ENCODE measurements at places on chromosomes 1 and 21.

- no peak for DNase-seq
Measured at GRCh38 chr1:232974971-232975370, 24.6 kb downstream of the NTPCR start.

- DNase-seq: no peak
Measured at GRCh38 chr1:18592368-18592767, 38.3 kb upstream of the PAX7 start.

- DNase-seq: no peak
Measured at GRCh38 chr1:101282314-101283038, 45.7 kb downstream of the S1PR1 start.

- DNase-seq: no peak
Measured at GRCh38 chr1:78840453-78841271, 165.9 kb downstream of the ADGRL4 start.

GRCh38 chr21:33290441-33290840 is 24.3 kb downstream of the IL10RB start:
- DNase-seq: no peak

DNA sequence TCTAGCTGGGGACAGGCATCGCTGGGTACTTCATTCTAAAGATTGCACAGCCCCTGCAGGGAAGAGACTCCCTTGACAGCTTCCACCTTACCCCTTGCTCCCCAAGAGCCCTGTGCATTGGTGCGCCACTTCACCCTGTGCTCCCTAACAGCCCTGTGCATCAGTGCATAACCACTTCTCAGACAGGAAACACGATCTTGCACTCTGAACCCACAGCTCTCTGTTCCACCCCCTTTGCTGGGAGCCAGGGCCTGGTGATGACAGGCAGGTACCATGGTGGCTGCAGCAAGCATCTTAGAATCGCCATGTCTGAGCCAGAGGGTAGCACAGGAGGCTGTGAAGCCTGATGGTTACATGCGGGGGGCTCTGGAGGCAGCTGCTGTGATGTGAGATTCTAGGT is 5.0 kb downstream of the ALPL start:
- DNase-seq: no peak

- DNase-seq: no peak
Measured at GRCh38 chr21:37620401-37620800, 253.8 kb downstream of the DYRK1A start.

DNA sequence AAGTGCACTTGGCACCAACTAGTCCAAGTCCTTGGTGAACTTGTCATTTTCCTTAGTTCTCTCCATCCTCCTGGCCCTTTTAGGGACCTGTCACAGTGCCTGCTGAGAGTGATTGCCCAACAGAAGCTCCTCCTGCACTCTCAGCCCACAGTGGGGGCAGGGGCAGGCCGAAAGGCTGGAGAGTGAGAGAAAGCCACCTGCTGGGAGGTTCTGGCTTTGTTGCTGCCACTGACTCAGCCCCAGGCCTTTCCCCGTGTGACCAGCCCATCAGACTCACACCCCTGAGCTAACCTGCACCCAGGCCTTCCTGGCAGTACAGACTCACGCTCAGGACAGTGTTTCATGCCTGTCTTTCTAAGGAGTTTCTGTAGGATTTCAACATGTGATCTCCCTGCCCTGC is 17.1 kb upstream of the PROK1 start:
- no peak for DNase-seq

GRCh38 chr21:31612894-31613785 is 46.4 kb upstream of the SOD1 start:
- no peak for DNase-seq

DNA sequence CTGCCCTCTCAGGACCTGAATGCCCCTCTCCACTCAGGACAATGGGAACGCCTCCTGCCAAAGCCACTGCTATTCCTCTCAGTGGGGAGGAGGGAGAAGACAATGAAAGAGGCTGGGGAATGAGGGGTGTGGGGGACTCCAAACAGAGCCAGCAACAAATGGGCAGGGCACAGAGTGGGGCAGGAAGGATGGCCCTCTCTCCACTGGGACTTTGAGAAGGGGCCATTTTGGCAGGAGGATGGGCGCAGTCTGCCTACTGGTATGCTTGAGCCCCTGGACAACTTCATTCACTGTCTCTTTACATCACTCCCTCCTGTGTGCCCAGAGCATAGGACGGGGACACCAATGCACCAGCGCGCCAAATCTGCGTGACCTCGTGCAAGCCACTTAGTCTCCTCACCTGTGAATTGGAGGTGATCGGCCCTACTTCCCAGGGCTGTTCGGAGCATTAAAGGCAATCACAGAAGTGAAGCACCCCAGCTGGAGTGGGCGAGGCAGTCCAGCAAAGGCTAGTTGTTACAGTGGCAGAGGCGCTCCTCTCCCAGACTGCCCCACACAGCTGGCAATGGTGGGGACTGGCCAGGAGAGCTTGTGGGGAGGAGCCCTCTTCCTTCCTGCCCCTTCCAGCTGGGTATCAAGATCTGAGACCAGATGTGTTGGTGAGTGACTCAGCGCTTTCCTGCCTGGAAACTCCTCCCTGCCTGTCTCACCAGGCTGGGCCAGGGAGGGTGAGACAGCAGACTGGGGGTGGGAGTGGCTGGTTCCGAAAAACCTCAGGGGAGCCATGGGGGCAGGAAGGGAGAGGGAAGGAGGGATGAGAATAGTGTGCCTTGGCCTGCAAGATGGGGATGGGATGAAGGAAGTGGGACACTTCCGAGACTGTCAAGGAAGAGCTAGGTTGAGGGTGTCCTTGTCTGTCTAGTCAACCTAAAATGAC is 22.4 kb upstream of the SYNC start:
- no peak for DNase-seq

DNA sequence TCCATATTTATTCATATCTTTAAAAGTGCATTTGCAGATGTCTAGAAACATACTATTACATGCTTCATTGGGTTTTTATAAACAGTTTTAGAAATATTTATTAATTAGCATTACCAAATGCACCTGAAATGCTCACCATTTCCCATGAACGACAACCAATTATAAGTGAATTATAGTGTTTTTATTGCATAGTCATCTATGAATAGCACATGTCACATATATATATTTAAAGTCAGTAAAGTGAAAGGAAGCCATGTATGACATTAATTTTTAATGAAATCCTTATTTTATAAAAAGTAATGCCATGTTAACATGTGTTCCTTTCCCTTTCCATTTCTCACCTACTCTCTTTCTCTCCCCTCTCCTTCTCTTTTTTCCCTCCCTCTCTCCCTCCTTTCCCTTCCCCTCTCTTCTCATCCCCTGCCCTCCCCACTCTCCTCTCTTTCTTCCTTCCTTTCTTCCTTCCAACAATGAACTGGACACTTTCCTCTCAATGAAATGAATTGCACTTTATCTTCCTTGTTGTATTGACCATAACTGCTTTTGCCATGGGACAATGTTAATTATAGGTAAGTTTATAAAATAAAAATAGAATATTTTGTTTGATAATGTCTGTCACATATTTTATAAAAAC is 179.3 kb downstream of the NCAM2 start:
- no peak for DNase-seq

DNA sequence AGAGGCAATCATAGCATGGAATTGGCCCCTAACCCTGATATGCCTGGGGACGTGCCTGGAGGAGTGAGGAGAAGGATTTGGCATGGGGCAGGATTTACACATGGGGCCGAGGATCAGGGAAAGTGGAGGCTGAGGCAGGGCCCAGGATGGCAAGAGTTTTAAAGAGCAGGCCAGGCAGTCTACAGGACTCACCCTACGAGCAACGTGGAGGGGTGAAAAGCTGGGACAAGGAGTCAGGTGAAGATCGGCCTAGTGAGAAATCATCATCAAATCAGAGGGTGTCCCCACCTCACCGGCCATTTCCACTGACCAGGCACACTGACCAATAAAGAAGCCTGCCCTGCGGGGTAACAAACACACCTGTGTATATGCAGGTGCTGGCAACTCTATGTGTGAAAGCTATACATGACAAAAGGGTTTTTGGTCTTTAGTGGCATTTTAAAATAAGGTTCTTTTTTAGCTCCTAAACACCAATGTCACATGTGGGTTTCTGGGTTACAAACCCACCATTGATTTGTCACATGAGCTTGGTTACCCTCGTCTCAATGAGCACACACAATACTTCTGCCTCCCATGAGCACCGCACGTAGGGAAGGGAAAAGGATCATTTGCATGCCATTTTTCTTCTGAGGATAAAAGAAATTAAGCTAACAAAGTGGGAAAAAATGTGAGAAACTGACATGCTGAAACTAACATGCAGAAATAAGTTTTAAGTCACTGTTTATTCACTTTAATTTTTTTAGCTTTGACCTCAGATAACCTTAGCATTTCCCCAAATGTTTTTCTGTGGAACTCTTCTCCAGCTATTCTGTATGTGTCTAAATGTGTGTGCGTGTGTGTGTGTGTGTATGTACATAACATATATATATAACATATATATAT is 168.1 kb upstream of the EDN2 start:
- DNase-seq: no peak

GRCh38 chr1:193285641-193286040 is 99.2 kb upstream of the B3GALT2 start:
- no peak for DNase-seq

DNA sequence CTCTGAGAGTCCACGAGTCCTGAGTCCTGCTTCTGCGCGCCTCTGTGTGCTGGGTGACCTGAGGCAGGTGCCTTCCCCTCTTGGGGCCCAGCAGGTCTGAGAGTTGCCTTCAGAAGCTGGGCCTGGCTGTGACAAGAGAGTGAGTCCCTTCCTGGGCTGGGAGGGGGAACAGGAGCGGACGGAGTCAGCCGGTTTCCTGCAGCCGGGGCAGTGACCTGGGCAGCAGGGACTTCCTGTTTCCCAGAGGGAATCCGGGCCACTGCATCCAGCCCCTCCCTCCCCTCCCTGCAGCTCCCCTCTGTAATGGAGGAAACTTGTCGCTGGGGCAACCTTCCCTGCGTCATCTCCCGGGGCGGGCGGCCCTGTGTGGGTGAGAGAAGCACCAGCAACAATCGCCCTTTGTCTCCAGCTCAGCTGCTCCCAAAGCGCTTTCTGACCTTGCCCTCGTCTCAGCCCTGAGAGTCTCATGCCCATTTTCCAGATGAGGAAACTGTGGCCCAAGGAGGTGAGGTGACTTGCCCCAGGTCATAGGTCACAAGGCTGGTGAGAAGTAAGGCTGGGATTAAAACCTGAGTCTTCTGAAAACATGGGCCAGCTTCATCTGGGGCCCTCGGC is 61.1 kb downstream of the SDC3 start:
- DNase-seq: no peak

DNA sequence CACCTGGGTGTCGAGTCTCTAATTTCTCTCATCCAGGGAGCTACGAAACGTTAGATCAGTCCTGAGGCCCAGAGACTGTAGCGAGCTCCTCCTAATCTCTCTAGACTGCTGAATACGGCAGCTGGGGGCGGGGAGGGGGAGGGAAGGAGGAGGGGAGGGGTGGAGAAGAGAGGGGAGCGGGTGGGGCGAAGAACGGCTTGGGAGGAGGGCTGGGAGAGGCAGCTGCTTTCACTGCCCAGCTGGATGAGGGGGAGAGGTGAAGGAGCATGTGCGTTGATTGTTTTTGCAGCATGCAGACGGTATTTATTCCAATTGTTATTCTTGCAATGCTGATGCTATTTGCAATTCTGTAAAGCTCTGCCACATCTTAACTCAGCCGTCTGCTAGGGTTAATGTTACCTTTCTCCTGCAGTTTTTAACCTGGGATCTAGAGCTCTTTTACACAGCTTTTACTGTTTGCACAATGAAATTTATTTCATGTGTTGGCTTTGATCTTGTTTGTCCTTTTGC is 790 bp downstream of the DNAJC6 start:
- DNase-seq: no peak

DNA sequence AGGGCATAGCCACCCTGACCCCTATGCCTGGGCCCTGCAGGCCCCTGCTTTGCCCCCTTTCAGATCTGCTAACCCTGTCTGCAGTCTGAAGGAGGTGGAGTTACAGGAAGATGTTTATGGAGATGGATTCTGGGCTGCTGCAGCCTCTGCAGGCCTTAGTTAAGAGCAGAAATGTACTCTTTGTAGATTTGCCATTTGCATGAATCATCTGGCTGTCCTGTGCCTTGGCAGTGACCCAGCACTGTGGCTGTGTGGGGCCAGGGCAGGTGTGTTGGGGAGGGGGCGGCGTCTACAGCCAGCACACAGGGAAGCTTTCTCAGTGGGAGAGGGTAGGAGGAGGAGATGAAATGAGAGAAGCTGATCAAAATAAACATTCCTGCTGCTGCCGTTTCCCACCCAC is 867.3 kb downstream of the PLA2G4A start:
- no peak for DNase-seq

DNA sequence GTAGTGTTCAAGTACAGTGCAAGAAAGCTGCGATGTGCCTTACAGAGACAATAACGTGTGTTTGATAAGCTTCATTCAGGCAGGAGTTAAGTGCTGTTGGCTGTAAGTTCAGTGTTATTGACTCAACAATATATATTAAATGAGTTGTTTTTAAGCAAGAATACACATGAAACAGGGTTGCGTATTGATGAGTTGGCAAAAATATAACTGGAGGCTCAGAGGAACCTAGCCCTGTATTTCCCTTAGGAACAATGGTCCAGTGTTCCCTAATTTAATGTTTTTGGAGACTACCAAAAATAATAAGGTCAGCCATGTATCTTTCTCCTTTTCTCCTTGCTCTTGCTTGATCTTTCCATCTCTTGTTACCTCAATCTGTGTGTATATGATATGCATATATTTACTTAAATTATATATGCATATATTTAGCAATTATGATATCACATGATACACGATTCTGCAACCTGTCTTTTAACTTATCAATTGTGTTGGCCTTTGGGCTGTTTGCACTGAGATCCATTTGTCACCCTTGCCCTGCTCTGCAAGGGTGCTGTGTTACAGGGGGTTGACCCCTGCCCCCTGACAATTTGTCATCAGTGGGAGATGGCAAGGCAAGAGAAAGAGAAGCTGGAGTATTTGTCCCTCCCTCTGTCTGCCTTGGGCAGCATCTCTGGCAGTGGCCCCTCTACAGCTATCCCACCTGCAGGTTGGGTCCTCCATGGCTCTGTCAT is 109.7 kb downstream of the FGGY start:
- DNase-seq: no peak

DNA sequence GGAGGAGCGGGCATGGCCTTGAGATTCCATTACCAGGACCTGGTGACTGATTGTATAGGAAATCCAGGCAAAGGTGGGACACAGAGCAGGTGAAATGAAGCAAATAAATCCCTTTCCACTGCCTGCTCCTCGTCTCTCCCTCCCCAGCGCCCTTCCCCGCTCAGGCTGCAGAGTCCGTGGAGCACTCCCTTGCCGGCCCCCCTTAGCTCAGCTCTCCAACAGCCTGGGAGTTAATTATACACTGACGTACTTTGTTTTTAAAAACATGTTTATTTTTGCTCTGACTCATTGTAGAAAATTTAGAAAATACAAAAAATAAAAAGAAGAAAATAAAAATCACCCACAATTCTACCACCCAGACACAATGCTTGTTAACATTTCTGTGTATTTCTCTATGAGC is 61.7 kb downstream of the LGR6 start:
- no peak for DNase-seq

DNA sequence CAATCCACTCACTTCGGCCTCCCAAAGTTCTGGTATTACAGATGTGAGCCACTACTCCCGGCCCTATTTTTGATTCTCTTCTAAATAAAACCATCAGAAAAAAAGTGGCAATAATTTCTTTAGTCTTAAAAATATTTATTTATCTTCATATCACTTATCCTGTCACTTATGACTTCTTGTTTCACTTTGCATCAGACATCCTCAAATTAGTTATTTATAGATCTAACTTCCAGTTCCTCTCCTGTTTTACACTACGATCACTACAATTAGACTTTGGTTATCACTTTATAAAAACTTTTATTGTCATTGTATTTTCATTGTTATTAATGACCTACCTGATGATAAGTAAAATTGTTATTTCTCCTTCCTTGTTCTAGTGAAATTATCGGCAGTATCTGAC is 783.4 kb upstream of the BRINP3 start:
- no peak for DNase-seq

GRCh38 chr21:33801424-33802405 is 113.9 kb downstream of the ATP5PO start:
- DNase-seq: no peak

Measured in stimulated activated CD8-positive, alpha-beta memory T cell treated with anti-CD3 and anti-CD28 coated beads, Interleukin-2, amount 100 ng/mL, for 1 hour (primary cell).